ENCODE measurements at places on chromosomes 5 and 9.

- no peaks in the 10 kb centered on the region for H3K4me1 ChIP-seq
- no peak overlapping the region for H3K4me3 ChIP-seq
- H3K36me3 ChIP-seq = no peaks in the 10 kb centered on the region
- no peaks in the 10 kb centered on the region for H3K27me3 ChIP-seq
- H3K27ac ChIP-seq = no peak overlapping the region
These were observed 748.5 kb upstream of the CDH10 start for GRCh38 chr5:25393256-25393655.

GRCh38 chr9:71816916-71817451 lies 48.7 kb upstream of the CEMIP2 start:
- H3K27ac ChIP-seq = no peak overlapping the region
- no peaks in the 10 kb centered on the region for H3K36me3 ChIP-seq
- ATAC-seq = no peak
- H3K27me3 ChIP-seq = no peaks in the 10 kb centered on the region

DNA sequence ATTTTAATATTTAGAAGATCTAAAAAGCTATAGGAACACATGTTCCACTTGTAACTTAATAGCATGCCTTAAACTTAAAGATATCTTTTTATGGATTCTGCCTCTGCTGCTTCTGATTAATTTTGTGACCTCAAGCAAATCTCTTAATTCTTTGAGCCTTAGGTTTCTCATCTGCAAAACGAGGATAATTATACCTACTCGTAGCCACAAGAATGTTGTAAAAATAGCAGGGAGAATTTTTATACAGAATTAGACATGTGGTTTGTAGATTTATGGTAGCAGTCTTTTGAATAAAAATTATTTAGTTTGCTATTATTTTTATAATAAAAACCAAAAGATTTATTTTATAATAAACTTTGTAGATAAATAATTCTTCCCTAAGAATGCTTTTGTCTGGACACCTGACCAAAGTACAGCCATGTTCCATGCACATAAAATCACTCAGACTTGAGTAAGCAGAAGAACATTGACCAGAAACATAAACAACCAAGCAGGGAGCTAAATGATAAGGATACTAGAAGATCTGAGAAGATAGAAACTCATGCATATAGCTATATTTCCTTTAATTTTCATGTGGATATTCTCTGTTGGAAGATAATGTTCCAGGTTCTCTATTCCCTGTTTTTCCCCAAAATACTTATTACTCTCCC lies 18.5 kb downstream of the C9orf85 start:
- no peaks in the 10 kb centered on the region for H3K27me3 ChIP-seq
- ATAC-seq = no peak
- H3K36me3 ChIP-seq = no peaks in the 10 kb centered on the region
- no peaks in the 10 kb centered on the region for H3K4me1 ChIP-seq
- H3K4me3 ChIP-seq = no peak overlapping the region

GRCh38 chr9:90141723-90142122 lies 500.9 kb downstream of the DIRAS2 start:
- H3K4me3 ChIP-seq = no peak overlapping the region
- no peak for ATAC-seq
- no peaks in the 10 kb centered on the region for H3K36me3 ChIP-seq
- H3K27ac ChIP-seq = no peak overlapping the region

DNA sequence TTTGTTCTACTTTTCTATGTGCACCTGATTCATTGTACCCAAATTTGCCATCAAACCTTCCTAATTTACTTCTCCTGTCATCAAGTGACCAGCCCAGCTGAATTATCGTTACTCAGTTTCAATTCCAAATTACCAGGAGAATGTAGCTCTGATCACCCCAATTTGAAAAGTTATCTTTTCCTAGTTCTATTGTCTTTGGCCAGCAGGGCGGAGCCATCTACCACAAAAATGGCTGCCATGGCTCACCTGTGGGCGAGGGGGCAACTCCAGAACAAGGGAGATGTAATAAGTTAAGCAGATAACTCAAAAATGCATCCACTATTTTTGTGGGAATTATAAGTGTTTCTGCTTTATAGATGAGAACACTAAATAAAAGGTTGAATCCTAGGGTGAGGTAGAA lies 133.8 kb upstream of the MOCS2 start:
- no peak overlapping the region for H3K4me3 ChIP-seq
- H3K27ac ChIP-seq = no peak overlapping the region
- no peaks in the 10 kb centered on the region for H3K4me1 ChIP-seq

DNA sequence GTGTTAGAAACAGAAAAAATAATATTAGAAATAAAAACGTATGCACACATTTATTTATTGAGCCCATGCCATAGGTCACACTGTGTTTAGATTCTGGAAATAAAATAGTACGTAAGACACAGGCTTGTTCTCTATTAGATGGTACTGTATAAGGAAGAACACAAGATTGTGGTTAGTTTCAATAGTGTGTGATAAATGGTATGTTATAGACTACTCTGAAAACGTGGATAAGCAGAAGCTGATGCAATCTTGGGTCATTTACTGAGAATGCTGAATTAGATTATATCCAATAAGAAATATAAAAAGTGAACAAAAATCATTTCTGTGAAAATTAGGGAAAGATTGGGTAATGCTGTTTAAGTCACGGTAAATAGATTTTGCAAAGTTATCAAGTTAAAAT lies 1456.4 kb upstream of the ACO1 start:
- no peaks in the 10 kb centered on the region for H3K4me1 ChIP-seq
- no peaks in the 10 kb centered on the region for H3K36me3 ChIP-seq
- H3K27me3 ChIP-seq = no peaks in the 10 kb centered on the region
- H3K27ac ChIP-seq = no peak overlapping the region

- no peak overlapping the region for H3K4me3 ChIP-seq
- H3K27ac ChIP-seq = no peak overlapping the region
- ATAC-seq = no peak
- no peaks in the 10 kb centered on the region for H3K27me3 ChIP-seq
- peaks cover 9% of the 10 kb centered on the region for H3K4me1 ChIP-seq
These were observed 4.8 kb upstream of the PCSK5 start for GRCh38 chr9:75885652-75886051.

DNA sequence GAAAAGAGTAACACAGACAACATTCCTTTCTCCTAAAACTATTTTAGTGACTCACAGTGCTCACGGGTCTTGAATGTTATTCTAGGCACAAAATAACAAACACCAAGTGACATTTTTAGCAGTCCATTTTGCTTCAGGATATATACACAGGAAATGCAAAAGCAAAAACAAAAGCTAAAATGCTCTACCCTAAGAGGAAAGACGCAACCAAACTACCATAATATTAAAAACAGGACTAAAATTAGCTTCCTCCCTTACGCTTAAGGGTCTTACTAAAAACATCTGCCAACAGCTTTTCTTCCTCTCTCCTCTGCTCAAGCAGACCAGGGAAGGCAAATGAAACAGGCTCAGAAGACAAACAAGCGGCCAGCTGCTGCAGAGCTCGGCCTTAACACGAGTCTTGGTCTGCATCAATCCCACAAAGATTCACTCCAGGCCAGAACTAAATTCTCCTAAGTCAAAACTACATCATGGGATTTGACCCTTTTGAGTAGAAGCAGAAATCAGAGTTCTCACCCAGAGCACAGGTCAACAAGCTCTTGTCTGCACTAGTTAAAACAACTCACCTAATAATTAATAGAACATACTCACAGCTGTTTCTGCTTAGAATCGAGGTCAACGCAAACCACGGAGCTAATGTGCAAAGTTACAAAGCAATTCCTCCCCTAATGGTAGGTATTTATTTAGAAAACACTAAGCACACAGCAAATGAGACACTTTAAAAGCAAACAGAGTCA lies 62.3 kb downstream of the RAPGEF1 start:
- peaks cover 91% of the 10 kb centered on the region for H3K4me1 ChIP-seq
- no peak overlapping the region for H3K4me3 ChIP-seq
- no peak for ATAC-seq
- H3K27me3 ChIP-seq = no peaks in the 10 kb centered on the region
- peak overlapping the region; percentile 68 for H3K27ac ChIP-seq

DNA sequence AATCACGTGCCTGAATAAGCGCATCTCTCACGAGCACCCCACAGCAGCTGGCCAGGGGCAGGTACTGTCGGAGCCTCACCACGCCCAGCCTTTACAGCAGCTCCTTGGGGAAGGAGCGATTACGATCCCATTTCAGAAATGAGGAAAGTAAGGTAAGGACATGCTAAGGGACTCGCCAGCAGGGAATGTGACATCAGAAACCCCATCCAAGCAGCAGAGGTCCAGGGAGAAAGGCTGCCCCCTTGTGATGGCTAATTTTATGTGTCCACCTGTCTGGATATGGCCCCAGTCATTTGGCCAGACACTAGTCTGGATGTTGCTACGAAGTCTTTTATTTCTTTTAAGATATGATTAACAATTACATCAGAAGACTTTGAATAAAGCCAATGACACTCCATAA lies 77.3 kb downstream of the UBE2QL1 start:
- no peak overlapping the region for H3K4me3 ChIP-seq
- no peak for ATAC-seq
- no peak overlapping the region for H3K27ac ChIP-seq
- peaks cover 21% of the 10 kb centered on the region for H3K27me3 ChIP-seq
- H3K36me3 ChIP-seq = no peaks in the 10 kb centered on the region

DNA sequence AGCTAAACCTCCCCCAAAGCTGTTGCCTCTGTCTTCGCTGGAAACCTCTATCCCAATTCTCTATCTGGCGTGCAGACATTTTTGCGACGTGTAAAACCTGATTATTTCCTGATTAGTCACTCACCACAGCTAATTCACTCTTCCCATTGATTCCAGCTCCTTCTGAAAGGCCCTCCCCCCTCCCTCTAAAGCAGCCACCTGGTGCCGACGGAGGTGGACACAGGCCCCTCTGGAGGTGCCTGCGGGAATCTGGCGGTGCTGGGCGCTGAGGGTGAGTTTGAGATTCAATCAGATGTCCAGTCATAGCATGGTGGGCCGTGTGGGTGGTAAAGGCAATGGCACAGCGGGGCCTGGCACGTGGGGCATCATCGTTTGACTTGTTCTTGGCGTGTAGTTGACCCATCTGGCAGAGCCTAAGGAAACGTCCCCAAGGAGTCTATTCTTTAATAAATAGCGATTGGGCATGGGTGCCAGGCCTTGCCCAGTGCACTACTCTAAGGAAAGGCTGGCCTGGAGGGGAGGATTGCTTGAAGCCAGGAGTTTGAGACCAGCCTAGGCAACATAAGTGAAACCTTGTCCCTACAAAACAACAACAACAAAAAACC lies 271.1 kb upstream of the MVB12B start:
- no peak for ATAC-seq
- H3K4me3 ChIP-seq = no peak overlapping the region
- H3K4me1 ChIP-seq = no peaks in the 10 kb centered on the region
- no peaks in the 10 kb centered on the region for H3K36me3 ChIP-seq

GRCh38 chr5:68181039-68181599 lies 34.4 kb upstream of the PIK3R1 start:
- H3K36me3 ChIP-seq = no peaks in the 10 kb centered on the region
- no peaks in the 10 kb centered on the region for H3K27me3 ChIP-seq
- H3K4me3 ChIP-seq = no peak overlapping the region
- H3K4me1 ChIP-seq = no peaks in the 10 kb centered on the region
- H3K27ac ChIP-seq = no peak overlapping the region

DNA sequence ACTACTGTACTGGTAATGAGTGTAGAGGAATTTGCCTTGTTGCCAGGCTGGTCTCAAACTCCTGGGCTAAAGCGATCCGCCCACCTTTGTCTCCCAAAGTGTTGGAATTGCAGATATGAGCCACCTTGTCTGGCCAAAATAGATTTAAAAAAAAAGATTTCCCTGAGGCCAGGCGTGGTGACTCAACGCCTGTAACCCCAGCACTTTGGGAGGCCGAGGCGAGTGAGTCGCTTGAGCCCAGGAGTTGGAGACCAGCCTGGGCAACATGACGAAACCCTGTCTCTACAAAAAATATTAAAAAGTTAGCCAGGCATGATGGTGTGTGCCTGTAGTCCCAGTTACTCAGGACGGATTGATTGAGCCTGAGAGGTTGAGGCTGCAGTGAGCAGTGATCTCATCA lies 62.5 kb downstream of the IPO11 start:
- no peak for ATAC-seq
- no peak overlapping the region for H3K4me3 ChIP-seq
- no peaks in the 10 kb centered on the region for H3K27me3 ChIP-seq
- H3K4me1 ChIP-seq = no peaks in the 10 kb centered on the region
- no peak overlapping the region for H3K27ac ChIP-seq
- H3K36me3 ChIP-seq = peaks cover 28% of the 10 kb centered on the region

DNA sequence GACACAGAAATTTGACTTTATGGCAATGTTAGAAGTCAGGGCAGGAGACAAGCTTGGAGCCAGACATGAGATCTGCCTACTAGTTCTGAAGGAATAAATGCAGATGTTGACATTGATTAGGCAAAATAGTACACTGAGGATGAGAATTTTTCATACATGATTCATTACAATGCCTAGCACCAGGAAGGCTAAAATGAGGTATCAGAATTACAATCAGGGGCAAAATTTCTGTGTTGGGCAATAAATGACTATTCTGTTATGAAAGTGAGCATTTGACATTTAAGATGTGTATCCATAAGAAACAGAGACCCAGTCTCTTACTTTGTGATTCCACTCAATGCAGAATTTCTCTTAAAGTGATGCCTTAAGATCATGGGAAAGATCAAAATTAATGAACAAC lies 92.4 kb upstream of the CDH10 start:
- no peaks in the 10 kb centered on the region for H3K4me1 ChIP-seq
- no peaks in the 10 kb centered on the region for H3K27me3 ChIP-seq
- H3K27ac ChIP-seq = no peak overlapping the region
- H3K4me3 ChIP-seq = no peak overlapping the region
- ATAC-seq = no peak

DNA sequence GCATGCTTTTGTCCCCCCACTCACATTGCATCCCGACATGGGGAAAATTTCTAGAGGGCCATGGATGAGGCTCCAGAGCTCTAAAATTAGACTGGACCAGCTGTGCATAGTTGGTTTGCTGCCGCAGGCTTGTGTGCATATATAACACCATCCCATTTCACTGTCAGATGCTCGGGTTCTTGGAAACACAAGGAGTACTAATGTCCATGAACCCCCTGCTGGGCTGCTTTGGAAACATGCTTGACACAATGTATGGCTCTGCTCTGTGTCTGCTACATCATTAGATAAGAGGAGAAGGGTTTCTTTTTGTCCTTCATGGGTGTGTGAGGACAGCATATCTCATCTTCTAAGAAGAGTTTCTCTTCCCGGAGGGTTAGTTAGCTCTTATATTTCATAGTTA lies 292.1 kb upstream of the RORB start:
- H3K4me3 ChIP-seq = no peak overlapping the region
- H3K27me3 ChIP-seq = no peaks in the 10 kb centered on the region
- ATAC-seq = no peak
- no peaks in the 10 kb centered on the region for H3K4me1 ChIP-seq

DNA sequence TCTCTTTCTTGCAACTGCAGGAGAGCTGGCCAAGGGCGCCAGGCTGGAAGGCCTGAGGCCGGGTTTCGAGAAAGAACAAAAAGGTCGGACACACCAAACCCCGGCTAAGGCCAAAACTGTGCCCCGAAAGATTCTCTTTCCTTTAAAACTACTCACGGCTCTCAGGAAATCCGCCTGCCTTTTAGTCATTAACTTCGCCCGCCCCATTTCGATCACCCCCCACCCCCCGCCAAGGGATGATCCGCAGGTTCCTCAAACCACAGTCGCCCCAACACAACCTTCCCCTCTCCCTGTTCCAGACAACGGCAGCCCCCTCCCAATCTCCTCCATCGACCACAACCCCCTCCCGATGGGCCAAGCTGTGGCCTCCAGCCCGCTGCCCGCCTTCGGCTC lies 536 bp downstream of the FEM1C start:
- H3K27ac ChIP-seq = peak overlapping the region; percentile 100
- ATAC-seq = peak; percentile 22
- no peaks in the 10 kb centered on the region for H3K27me3 ChIP-seq
- H3K4me3 ChIP-seq = peak overlapping the region; percentile 58
- H3K4me1 ChIP-seq = peaks cover 33% of the 10 kb centered on the region

Data from gastroesophageal sphincter (tissue), 4 donors.